ENCODE measurements at places on chromosomes 12 and 14.

GRCh38 chr12:57016348-57016747 is at the start of gene TAC3:
Gene TAC3, minus strand, starts transcription at chr12:57016529. Its CDS starts 732 bp downstream, at chr12:57015797.
- no peak for DNase-seq

- peak; percentile 68 for DNase-seq
Observed at GRCh38 chr12:77133566-77133965, 68.2 kb upstream of the E2F7 start.

DNA sequence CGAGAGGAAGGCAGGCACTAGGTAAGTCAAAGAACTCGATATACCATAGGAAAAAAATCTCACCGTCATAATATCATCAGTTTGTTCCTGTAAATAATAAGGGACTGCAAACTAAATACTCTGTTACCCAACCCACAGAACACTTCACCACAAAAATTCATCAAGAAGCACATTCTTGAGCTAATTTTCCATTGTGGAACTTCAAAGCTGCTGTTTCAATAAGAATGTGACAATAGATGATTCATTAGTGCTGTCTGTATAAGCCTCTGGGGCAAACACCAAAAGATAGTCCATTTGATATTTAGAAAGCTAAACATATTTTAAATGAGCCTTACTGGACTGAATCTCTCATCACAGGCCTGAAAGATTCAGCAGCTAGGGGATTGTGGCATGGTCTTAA is 219.4 kb downstream of the KSR2 start:
- no peak for DNase-seq

DNA sequence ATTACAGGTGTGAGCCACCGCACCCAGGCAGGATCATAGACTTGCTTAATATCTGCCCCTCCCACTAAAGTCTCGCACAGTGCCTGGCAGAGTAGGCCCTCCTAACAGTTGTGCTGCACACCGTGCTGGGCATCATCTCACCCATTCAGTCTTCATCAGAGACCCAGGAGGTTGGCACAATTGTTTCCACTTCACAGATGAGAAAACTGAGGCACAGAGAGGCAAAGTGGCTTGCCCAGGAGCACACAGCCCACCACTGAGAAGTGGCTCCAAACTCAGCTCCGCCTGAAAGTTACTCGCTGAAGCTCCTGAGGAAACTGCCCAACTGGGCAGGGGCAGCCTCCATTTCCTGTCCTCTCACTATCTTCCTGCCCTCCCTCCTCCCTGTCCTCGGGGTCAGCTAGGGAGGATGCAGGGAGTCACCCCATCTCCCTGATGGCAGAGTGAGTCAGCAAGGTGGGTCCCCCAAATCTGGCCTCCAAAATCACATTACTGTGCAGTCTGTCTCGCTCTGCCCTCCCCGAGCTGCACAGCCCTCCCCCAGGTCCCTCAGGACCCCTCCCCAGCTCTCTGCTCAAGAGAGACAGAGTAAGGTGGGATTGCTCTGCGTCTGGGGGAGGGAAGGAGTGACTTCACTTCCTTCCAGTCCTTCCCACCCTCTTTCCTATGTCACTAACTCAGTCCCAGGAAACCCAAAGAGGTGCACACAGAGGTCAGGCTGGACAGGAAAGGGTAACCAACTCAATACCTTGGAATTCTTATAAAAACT is 5.7 kb downstream of the SLC8B1 start:
- peak; percentile 14 for DNase-seq

DNA sequence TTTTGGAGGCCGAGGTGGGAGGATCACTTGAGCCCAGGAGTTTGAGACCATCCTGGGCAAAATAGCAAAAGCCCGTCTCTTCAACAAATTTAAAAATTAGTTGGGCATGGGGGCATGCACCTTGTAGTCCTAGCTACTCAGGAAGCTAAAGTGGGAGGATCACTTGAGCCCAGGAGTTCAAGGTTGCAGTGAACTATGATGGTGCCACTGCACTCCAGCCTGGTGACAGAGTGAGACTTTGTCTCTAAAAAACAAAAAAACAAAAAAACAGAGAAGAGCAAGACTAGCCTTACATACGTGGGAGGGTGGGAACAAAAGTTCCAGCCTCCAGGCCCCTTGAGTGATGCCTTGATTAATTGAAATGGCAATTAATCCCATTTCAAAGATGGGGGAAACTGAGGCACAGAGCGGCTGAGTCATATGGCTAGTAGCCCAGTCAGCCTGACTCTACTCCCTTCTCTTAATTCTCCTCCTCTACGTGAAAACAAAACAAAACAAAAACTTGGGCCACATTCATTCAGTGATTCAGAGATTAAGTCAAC is 3.3 kb upstream of the FAM222A start:
- no peak for DNase-seq

GRCh38 chr14:95041477-95042020 is 115.8 kb downstream of the DICER1 start:
- DNase-seq, result no peak

DNA sequence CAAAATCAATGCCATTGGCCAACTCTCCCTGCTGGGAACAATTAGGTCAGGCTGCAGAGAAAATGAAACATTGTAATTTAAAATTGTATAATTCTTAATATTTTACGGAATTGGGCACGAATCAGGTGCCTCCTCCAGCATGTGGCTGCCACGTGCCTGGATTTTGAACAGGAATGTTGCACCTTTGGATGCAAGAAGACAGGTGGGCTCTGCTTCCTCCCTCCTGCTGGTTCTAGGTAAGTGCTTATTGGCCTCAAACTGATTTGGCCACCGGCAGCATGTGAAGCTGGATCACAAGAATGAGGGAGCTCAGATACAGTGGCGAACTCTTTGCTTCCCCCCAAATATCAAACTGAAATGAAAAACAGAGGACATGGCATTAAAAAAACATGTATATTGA is 1559.9 kb upstream of the FLRT2 start:
- no peak for DNase-seq

DNA sequence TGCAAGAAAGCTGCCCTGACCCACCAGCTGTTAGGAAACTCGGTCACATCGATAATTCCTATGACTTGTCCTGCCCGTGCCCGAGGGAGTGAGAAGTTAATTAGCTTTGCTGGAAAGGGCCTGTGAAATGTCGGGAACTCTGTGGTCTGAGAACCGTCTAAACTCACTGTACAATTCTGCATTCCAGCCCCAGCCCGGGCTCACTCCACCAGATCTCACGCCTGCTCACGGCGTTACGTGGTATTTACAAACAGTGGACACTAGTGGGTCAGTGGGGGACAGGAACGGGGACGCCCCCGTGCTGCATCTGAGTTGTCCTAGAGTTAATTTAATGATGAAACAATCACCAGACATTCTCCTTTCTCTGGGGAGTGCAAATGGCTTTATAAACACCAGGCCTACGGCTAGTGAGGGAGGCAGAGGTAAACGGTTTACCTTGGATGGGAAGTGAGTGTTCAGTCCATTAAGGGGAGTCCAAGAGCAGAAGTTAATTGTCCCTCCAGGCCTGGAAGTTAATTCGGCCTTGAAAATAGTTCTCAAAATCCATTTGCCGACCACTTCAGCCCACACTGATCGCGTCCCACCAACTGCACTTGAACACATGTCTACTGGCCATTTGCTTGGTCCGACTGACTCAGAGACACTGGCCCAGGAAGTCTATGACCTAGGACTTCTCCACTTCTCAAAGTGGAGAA is 93.5 kb upstream of the MED13L start:
- DNase-seq, result no peak

GRCh38 chr12:124332058-124332672 is 37.3 kb downstream of the RFLNA start:
- no peak for DNase-seq

DNA sequence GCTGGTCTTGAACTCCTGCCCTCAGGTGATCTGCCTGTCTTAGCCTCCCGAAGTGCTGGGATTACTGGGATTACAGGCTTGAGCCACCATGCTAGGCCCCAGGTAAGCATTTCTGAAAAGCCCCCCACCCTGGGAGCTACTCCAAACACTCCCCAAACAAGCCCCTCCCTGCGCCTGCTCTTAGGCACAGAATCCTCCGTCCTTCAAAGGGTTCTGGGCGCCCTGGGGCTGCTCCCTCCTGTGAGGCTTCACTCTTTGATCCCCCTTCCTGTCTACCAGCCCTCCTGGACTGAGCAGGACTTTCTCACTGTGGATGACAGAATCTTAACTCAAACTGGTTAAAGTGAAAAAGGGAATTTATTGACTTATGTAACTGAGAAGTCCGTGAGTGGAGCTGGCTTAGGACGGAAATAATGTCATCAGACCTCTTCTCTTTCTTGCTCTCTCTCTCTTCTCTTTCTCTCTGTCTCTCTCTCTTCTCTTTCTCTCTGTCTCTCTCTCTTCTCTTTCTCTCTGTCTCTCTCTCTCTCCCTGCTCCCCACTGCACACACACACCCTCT is 66.9 kb upstream of the CLMN start:
- DNase-seq, result no peak

GRCh38 chr12:66653796-66654195 is 25.1 kb downstream of the GRIP1 start:
- DNase-seq, result no peak

- DNase-seq, result peak; percentile 75
Observed at GRCh38 chr12:96196781-96197180, 2.6 kb downstream of the ELK3 start.

- no peak for DNase-seq
Observed at GRCh38 chr14:89331398-89331797, 85.6 kb downstream of the FOXN3 start.

DNA sequence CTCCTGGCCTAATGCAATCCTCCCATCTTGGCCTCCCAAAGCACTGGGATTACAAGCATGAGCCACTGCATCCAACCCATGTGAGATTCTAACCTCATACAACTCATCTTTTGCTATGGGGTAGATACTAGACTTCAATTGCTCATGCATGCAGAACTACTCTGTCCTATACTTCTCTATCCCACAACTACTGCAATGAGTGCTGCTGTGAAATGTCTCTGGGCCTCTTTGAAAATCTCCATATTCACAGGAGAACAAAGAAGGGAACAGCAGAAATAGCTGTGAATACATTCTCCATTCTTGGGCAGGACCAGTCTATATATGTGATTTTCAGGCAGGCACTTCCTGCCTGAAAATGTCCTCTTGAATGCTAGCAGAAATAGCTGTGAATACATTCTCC is 220.7 kb upstream of the GRIP1 start:
- DNase-seq, result no peak

Data from LHCN-M2 (cell line).